ENCODE measurements at places on chromosomes 5 and 9.

GRCh38 chr9:24011009-24011717, 185.1 kb upstream of the ELAVL2 start:
- no peak for DNase-seq

DNA sequence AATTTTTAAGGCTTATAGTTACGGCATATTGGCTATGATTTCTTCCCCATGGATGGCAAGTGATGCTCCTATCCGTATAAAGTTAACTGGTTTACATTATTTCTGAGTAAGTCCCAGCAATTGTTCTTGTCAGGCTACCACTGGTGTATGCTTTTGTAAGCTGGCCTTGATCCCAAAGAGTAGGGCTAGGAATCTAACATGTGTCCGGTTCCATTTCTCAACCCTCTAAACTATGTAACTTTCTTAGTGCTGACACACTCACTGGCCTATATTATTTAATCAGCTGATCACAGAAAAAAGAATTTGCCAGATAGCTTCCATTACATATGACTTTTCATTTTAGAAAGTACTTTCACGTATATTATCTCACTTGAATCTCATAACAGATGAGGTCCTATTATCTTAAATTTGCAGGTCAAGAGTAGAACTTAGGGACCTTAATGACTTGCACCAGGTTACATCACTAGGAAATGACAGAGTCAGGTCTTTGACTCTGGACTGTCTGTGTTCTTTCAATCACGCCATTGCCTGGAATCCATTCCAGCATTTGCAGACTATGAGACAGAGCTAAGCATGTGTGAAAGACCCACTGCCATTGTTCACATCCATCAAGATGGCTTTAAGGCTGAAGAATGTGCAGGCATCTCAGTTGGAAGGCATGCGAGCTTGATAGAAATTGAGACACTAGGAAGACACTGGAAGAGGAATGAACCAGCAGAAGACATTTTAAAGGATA, 362.9 kb downstream of the ARRDC3 start:
- DNase-seq: no peak

- no peak for DNase-seq
Measured at GRCh38 chr9:86594724-86595123, 240.5 kb upstream of the TUT7 start.

DNA sequence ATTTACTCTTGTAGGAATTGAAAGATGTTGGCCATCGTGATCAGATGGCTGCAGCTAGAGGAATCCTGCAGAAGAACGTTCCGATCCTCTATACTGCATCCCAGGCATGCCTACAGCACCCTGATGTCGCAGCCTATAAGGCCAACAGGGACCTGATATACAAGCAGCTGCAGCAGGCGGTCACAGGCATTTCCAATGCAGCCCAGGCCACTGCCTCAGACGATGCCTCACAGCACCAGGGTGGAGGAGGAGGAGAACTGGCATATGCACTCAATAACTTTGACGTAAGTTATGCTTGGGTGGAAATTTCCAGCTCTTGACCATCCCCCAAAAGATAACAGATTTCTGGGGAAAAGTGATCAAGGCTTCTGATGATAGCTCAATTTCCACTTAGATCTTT, 50.6 kb downstream of the LRRTM2 start:
- no peak for DNase-seq

- no peak for DNase-seq
Measured at GRCh38 chr9:127494304-127494702, 43.0 kb downstream of the LRSAM1 start.

DNA sequence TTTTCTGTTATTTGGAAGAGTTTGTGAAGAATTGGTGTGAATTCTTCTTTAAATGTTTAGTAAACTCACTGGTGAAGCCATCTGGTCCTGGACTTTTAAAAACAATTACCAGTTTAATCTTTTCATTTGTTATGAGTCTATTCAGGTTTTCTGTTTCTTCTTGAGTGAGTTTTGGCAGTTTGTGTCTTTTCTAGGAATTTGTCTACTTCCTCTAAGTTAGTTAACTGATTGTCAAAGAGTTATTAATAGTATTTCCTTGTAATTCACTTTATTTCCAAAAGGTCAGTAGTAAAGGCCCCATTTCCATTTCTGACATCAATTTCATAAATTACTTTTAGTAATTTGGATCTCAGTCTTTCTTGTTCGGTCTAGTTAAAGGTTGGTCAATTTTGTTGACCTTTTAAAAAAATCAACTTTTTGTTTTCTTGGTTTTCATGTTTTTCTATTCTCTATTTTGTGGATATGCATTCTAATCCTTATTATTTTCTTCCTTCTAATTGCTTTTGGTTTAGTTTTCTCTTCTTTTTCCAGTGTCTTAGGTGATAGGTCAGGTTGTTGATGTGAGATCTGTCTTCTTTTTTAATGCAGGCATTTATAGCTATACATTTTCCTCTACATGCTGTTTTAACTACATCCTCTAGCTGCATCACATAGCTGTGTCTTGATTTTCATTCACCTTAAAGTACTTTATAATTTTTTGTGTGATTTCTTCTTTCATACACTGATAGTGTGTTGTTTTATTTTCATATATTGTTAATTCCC, 7.3 kb upstream of the SMIM3 start:
- peak; percentile 66 for DNase-seq

- no peak for DNase-seq
Measured at GRCh38 chr5:141841378-141842180, 36.6 kb downstream of the PCDH1 start.

DNA sequence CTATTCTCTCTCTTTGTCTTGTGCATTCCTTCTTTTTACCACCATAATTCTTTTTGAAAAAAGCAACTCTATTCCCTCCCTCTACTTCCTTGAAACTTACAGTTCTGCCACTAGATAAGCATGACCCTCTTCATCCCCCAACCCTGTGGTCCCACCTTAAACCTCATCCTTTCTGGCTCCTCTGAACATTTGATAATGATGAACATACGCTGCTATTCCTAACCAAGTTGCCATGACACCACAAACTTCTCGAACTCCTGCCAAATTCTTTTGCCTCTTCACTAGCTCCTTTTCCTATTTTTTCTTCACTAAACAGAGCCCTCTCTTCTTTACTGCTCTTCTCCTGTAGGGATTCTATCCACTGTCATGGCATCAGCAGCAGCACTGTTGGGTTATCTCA, 57.1 kb downstream of the MOCS2 start:
- DNase-seq: no peak

- DNase-seq: no peak
Measured at GRCh38 chr9:26742828-26743476, 149.7 kb downstream of the CAAP1 start.

GRCh38 chr9:89802781-89803355, 198.1 kb downstream of the GADD45G start:
- DNase-seq: no peak

- no peak for DNase-seq
Measured at GRCh38 chr5:53882676-53883031, 322.2 kb downstream of the NDUFS4 start.

- peak; percentile 82 for DNase-seq
Measured at GRCh38 chr9:107635803-107636174, 146.2 kb upstream of the KLF4 start.

- peak; percentile 77 for DNase-seq
Measured at GRCh38 chr9:37992924-37993349, 76.1 kb downstream of the SHB start.

GRCh38 chr9:8552732-8553131, 753.2 kb upstream of the DMAC1 start:
- DNase-seq: no peak

- DNase-seq: peak; percentile 78
Measured at GRCh38 chr9:130461218-130461630, 16.5 kb downstream of the ASS1 start.

DNA sequence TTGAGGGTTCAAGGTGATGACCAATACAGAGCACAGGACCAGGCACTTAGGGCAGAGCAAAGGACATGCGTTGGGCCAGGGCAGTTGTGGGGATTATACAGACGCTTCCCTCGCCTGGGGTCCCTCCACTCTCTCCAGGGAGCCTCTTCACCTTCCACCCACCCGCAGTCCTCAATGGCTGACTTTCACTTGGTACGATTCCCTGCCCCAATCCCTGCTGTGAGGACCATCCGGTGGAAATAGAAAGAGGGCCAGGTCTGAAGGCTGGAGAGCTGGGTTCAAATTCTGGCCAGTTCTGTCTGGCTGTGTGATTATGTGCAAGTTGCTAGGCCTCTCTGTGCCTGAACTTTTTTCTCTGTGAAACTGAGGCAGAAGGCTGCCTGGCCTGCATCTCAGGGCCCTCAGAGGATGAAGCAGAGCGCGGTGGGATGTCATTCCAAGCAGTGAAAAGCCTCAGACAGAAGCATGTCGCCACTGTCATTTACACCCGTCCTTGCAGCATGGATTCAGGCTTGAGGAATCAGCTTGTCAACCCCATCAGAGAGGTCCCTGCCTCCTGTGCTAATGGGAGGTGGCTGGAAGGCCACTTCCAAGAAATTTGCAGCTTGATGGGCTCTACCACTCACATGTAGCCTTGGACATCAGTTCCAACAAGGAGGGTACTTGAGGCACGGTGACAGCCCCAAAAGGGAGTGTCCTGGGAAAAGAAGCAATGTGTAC, 206.6 kb upstream of the IER5L start:
- DNase-seq: no peak

DNA sequence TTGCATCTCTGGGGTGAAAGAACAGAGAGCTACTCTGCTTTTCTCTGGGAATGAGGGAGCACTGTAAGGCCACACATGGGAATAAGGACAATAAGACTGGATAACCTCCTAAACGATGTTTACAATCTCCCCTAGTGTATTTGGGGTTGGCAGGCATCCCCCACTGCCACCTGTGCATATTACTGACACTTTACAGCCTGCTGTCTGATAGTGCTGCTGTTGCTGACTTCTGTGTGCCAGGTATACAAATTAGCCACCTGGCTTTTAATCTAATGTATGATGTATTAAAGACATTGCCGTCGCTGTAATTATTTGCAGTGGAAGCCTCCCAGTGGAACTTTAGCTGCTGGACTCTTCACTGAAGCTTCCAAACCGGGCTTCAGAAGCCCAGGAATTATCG, 4.4 kb upstream of the SHISAL2B start:
- DNase-seq: no peak
